ENCODE measurements at places on chromosomes 5 and 9.

DNA sequence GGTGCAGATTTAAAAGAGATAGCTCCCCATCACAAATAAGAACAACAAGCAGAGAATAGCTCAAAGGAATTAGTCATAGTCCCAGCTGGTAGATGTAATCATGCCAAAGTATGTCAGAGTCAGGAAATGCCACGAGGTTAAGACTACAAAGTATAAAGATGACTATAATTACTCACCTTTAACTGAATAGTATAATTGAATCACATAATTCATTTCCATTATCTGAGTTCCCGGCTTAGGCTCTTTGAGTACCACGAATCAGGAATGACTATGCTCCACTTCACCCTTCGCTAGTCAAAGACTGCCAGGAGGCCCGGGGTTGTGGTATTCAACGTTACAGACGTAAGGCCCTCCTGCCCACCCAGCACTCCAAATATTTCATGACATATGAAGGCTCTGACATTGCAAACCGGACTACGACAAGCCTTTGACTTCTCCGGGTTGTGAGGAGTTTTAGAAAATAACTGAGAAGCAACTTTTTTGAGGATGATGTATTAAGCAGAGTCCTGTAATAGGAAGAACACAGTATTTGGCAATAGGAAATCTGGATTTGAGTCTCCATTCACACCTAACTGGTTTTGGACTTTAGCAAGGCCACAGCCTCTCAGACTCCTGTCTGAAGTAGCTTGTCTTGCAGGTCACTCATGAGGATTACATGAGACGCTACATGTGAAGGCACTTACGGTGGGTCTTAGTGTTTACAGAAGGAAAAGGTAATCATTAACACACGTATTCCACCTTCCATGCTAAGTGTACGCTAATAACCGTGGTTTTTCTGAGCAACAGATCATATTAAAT lies 64.6 kb downstream of the ENC1 start:
- DNase-seq = no peak

- no peak for DNase-seq
These were observed 120.0 kb downstream of the TRIO start for GRCh38 chr5:14263113-14263512.

- no peak for DNase-seq
These were observed 89.6 kb upstream of the BASP1 start for GRCh38 chr5:17127743-17128231.

GRCh38 chr5:176548967-176549444 lies at the start of gene CDHR2:
Gene CDHR2 (plus strand): TSS chr5:176549342. CDS start chr5:176565353, 16,011 bp downstream.
- DNase-seq = no peak

DNA sequence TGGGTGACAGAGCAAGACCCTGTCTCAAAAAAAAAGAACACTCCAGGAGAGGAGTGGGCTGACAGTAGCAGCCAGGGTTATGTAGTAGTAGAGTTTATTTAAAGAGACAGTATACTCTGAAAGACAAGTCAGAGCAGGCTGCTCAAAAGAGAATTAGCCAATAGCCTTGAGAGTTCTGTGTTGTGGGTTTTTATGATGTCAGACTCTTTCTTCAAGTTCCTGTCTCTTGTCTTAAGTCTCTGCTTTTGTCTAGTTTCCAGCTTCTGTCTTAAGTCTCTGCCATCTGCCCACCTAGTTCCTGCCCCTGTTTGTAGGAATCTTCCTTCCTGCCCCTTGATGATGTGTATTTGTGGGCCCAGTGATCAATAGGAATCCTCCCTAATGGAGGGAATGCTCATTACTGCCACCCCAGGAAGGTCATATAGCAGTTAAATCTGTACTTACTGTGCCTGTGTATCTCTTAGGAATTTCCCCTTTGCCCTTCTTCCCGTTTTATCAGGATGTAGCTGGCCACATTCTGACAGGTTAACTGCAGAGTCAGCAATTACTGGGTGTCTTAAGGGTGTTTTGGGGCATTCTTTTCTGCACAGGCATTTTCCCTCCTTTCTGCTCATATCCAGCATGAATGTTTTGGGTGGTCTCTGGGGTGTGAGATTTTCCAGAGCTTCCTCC lies 580.5 kb upstream of the SGCD start:
- no peak for DNase-seq

GRCh38 chr9:99050292-99050911 lies 54.5 kb upstream of the TGFBR1 start:
- peak; percentile 69 for DNase-seq
